D341Med (cell line): ENCODE measurements at places on chromosomes 3 and 15.

- DNase-seq = no peak
These were observed 64.2 kb downstream of the DMXL2 start for GRCh38 chr15:51558411-51558810.

GRCh38 chr3:62589078-62589477 is 215.7 kb upstream of the FEZF2 start:
- no peak for DNase-seq

GRCh38 chr15:56040081-56041035 is 46.9 kb upstream of the NEDD4 start:
- DNase-seq = no peak

GRCh38 chr3:139122221-139122581 is 77.5 kb upstream of the PRR23C start:
- no peak for DNase-seq

GRCh38 chr3:113212844-113213375 is 1.6 kb downstream of the BOC start:
- DNase-seq = no peak

- DNase-seq = no peak
These were observed 110.6 kb downstream of the MAGI1 start for GRCh38 chr3:65928110-65928509.

DNA sequence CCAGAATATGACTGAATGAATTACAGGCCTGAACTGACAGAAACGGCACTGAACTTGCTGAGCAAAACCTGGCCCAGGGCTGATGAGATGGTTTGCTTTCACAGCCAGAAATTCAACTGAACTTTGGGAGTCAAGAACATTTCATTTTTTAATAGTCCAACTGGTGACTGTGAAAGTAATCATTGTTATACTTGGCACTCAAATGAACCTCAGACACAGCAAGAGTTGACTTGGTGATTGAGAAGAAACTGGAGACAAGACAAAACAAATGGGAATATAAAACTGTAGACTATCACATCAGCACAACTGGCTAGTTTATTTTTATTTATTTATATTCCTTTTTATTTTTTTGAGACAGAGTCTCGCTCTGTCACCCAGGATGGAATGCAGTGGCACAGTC is 858.9 kb upstream of the CFAP20DC start:
- no peak for DNase-seq

- DNase-seq = no peak
These were observed 23.0 kb downstream of the CMTM7 start for GRCh38 chr3:32414522-32415202.

- no peak for DNase-seq
These were observed 88.3 kb upstream of the CTNNB1 start for GRCh38 chr3:41111011-41111410.

GRCh38 chr15:96066852-96067495 is 263.5 kb upstream of the NR2F2 start:
- no peak for DNase-seq

GRCh38 chr3:117922039-117922438 is 1112.6 kb downstream of the IGSF11 start:
- DNase-seq = no peak

- DNase-seq = peak; percentile 38
These were observed 5.3 kb downstream of the IP6K2 start for GRCh38 chr3:48711727-48712126.

GRCh38 chr15:88074386-88074785 is 182.2 kb downstream of the NTRK3 start:
- DNase-seq = no peak

GRCh38 chr3:160980740-160981139 is 124.4 kb downstream of the B3GALNT1 start:
- no peak for DNase-seq

- DNase-seq = no peak
These were observed 331.9 kb upstream of the WNT5A start for GRCh38 chr3:55819005-55819404.

DNA sequence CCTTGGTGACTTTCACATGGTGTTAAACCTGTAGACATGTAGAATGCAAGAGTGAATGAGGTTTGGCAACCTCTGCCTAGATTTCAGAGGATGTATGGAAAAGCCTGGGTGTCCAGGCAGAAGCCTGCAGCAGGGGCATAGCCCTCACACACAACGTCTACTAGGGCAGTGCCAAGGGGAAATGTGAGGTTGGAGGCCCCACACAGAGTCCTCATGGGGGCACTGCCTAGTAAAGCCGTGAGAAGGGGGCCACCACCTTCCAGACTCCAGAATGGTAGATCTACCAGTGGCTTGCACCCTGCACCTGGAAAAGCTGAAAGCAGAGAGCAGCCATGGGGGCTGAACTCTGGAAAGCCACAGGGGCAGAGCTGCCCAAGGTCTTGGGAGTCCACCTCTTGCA is 241.2 kb downstream of the KLF13 start:
- no peak for DNase-seq

DNA sequence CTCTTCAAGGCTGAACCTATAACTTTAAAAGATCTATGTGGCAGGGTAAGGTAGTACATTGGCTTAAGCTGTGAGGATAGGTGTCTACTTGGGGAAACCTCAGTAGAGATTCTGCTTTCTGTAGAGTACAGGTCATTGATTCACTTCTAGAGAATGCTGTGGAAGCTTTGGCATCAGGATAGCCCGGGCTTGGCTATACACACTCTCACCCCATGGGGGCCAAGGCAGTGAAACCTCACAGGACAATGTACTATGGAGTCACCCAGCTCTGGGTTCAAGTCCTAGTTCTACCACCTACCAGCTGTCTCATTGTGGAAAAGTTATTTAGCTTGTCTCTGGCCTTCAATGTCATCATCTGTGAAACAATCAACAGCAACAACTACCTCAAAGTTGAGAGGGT is 9.0 kb downstream of the MTFMT start:
- DNase-seq = no peak
